CD8-positive, alpha-beta T cell (primary cell): ENCODE measurements at places on chromosomes 16 and 17.

GRCh38 chr16:24318680-24319079, 62.5 kb downstream of the CACNG3 start:
- no peak for DNase-seq

GRCh38 chr17:67725373-67725791, 7.6 kb downstream of the NOL11 start:
- DNase-seq: no peak

GRCh38 chr17:57608369-57609124, 136.6 kb downstream of the CCDC182 start:
- no peak for DNase-seq

- no peak for DNase-seq
Observed at GRCh38 chr17:62998166-62998565, 32.1 kb downstream of the TANC2 start.

GRCh38 chr17:31900877-31901276, 631 bp downstream of the UTP6 start:
- no peak for DNase-seq

GRCh38 chr16:84532291-84532724, 27.8 kb upstream of the MEAK7 start:
- DNase-seq: no peak

- no peak for DNase-seq
Observed at GRCh38 chr17:50264263-50265113, 9.8 kb upstream of the TMEM92 start.

GRCh38 chr16:85608515-85608885, 4.6 kb upstream of the GSE1 start:
- no peak for DNase-seq
